ENCODE measurements at places on chromosomes 6 and 20.

DNA sequence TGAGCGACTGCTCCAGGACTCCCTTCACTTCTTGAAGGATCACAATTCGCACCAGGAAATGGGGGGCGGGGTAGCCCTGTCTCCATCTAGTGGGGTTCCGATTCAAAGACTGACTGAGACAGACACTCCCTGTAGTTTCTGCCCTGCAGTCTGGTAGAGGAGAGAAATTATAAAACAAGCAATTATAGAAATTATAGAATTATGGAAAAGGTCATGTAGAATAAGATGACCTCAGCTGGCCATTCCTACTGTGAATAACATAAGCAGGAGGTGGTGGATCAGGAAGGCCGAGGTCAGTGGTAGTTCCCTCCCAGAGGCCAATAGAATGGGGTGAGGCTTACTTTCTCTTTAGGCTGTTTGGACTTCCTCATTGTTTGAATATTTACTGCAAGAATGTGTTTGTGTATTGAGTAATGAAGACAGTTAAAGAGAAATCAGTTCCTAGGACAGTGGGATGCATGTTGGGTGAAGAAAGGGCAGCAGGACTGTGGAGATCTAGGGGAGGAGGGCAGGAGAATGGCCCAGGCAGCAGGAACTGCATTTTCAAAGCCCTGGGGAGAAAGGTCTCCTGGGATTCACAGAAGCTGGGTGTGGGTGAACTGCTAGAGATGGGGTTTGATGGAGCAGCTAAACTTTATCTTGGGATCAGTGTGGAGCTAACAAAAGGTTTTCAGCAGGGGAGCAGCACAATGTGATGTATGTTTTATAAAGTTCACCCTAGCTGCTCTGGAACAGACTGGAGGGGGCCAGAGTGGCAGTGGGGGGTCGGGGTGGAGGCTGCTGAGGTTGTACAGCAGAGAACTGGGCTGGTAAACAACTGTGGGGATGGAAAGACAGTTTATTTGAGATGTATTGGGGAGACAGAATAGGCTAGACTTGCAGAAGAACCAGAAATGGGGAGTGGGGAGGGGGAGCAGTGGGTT, 2.1 kb downstream of the ZNF341 start:
- peaks cover 27% of the 10 kb centered on the region for H3K4me1 ChIP-seq
- H3K4me3 ChIP-seq: no peak overlapping the region
- no peaks in the 10 kb centered on the region for H3K27me3 ChIP-seq
- DNase-seq: no peak
- H3K27ac ChIP-seq: no peak overlapping the region
- H3K36me3 ChIP-seq: no peaks in the 10 kb centered on the region

GRCh38 chr6:16670617-16671051, 90.6 kb downstream of the ATXN1 start:
- no peaks in the 10 kb centered on the region for H3K27me3 ChIP-seq
- peaks cover 7% of the 10 kb centered on the region for H3K4me1 ChIP-seq
- no peak overlapping the region for H3K4me3 ChIP-seq
- no peak overlapping the region for H3K27ac ChIP-seq
- no peaks in the 10 kb centered on the region for H3K36me3 ChIP-seq

GRCh38 chr6:166830891-166831363, 125.4 kb downstream of the RNASET2 start:
- no peak for DNase-seq
- peak overlapping the region; percentile 16 for H3K27ac ChIP-seq
- H3K4me1 ChIP-seq: peaks cover 8% of the 10 kb centered on the region
- peaks cover 2% of the 10 kb centered on the region for H3K27me3 ChIP-seq
- H3K36me3 ChIP-seq: no peaks in the 10 kb centered on the region
- H3K4me3 ChIP-seq: no peak overlapping the region

GRCh38 chr6:20559924-20560551, 25.8 kb downstream of the CDKAL1 start:
- no peak overlapping the region for H3K4me3 ChIP-seq
- DNase-seq: no peak
- H3K27me3 ChIP-seq: no peaks in the 10 kb centered on the region
- H3K27ac ChIP-seq: no peak overlapping the region
- H3K36me3 ChIP-seq: no peaks in the 10 kb centered on the region

DNA sequence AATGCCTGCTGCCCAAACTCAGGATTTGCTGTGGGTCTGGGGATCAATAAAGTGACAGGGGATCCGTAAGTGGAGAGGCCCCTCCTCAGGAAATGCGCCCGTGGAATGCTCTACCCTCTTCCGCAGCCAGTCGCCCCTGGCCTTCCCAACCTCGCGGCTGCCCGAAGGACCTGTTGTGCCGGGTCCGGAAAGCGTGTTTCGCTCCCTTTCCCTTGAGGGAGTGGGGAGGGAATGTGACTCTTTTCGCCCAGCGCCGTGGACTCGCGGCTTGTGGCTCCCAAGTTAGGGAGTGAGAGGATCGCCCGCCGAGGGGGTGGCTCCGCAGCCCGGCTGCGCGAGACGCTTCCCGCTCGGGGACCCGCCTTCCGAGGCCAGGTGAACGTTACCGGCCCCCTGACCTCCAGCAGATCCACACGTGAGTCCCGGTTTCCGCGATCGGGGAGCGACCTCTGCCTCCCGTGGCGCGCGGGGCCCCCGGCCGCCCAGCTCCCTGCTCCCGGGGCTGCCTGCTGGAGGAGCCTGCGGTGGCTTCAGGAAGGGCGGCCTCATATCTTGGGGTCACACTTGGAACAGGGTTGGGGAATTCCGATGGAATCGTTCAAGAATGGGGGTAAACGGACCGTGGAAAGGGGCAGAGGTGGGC, 666 bp downstream of the TPD52L1 start:
- H3K27me3 ChIP-seq: peaks cover 14% of the 10 kb centered on the region
- H3K36me3 ChIP-seq: no peaks in the 10 kb centered on the region

DNA sequence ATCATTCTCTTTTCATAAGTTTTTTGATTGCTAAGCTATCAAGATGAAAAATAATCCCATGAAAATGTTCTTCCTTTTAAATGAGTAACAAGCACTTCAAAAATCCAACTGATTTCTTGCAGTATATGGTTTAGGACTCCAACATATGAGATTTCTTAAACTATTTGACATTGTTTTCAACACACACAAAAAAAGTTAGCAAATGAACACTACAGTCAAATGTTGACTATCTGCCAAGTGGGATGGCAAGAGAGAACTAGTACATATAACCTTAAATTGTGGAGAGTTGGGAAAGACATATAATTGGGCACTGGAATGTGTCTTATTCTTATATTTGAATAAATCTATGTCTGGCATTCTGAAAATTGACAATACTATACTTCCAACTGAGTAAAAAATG, 15.6 kb downstream of the COL21A1 start:
- DNase-seq: no peak
- no peak overlapping the region for H3K4me3 ChIP-seq
- no peaks in the 10 kb centered on the region for H3K4me1 ChIP-seq
- no peaks in the 10 kb centered on the region for H3K27me3 ChIP-seq
- H3K27ac ChIP-seq: no peak overlapping the region
- H3K36me3 ChIP-seq: no peaks in the 10 kb centered on the region

DNA sequence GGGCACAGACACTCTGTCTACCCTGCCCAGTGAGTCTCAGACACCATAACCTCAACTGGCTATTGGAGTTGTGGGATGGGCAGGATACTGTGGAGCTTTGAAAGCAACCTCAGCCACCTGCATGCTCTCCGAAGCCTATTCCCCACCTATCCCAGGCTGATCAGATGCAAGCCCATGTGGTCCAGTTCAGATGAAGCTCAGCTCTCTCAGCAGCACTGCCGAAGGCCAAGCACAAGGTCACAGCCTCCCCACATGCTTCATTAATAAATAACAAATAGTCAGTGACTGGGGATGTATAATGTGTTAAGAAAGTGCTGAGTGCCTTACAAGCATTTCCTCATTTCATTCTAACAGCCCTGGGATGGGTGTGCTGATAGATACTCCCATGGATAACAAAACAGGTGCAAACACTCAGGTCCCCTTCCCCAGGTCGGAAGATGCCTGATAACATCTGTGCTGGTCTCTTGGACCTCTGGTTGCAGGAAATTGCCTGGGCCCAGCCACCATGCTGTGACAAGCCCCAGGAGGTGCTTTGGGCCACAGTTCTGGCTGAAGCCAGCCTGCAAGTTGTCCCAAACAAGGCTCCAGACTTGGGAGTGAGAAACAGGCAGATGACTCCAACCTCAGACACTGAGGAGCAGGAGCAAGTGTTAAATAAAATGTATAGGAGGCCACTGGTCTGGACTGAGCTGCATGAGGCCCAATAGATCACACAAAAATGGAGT, 3.7 kb downstream of the ACSS1 start:
- H3K27me3 ChIP-seq: no peaks in the 10 kb centered on the region
- H3K36me3 ChIP-seq: peaks cover 4% of the 10 kb centered on the region
- peaks cover 71% of the 10 kb centered on the region for H3K4me1 ChIP-seq
- peak overlapping the region; percentile 27 for H3K27ac ChIP-seq
- no peak overlapping the region for H3K4me3 ChIP-seq
- no peak for DNase-seq

GRCh38 chr6:23086100-23086499, 516.7 kb downstream of the HDGFL1 start:
- no peaks in the 10 kb centered on the region for H3K4me1 ChIP-seq
- H3K27me3 ChIP-seq: no peaks in the 10 kb centered on the region
- no peak overlapping the region for H3K27ac ChIP-seq
- H3K36me3 ChIP-seq: no peaks in the 10 kb centered on the region
- no peak overlapping the region for H3K4me3 ChIP-seq
